GM23338 (cell line): ENCODE measurements at places on chromosomes 13 and 19.

DNA sequence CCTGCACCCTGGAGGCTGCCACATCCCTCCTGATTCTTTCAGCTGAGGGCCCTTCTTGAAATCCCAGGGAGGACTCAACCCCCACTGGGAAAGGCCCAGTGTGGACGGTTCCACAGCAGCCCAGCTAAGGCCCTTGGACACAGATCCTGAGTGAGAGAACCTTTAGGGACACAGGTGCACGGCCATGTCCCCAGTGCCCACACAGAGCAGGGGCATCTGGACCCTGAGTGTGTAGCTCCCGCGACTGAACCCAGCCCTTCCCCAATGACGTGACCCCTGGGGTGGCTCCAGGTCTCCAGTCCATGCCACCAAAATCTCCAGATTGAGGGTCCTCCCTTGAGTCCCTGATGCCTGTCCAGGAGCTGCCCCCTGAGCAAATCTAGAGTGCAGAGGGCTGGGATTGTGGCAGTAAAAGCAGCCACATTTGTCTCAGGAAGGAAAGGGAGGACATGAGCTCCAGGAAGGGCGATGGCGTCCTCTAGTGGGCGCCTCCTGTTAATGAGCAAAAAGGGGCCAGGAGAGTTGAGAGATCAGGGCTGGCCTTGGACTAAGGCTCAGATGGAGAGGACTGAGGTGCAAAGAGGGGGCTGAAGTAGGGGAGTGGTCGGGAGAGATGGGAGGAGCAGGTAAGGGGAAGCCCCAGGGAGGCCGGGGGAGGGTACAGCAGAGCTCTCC, 6.9 kb upstream of the CEACAM5 start:
- H3K27me3 ChIP-seq: no peaks in the 10 kb centered on the region
- no peaks in the 10 kb centered on the region for H3K4me1 ChIP-seq
- DNase-seq: peak; percentile 87
- H3K27ac ChIP-seq: no peak overlapping the region

- H3K4me3 ChIP-seq: no peak overlapping the region
- H3K36me3 ChIP-seq: no peaks in the 10 kb centered on the region
- H3K27me3 ChIP-seq: no peaks in the 10 kb centered on the region
- peak; percentile 87 for DNase-seq
- H3K4me1 ChIP-seq: no peaks in the 10 kb centered on the region
- no peak overlapping the region for H3K27ac ChIP-seq
Measured at GRCh38 chr13:36858290-36858689, 39.3 kb downstream of the RFXAP start.

GRCh38 chr19:41920882-41921576, 7.2 kb downstream of the ERFL start:
- H3K4me3 ChIP-seq: peak overlapping the region; percentile 39
- H3K4me1 ChIP-seq: peaks cover 4% of the 10 kb centered on the region; the same call in 1 of the 2 replicates
- DNase-seq: no peak
- H3K36me3 ChIP-seq: no peaks in the 10 kb centered on the region
- H3K27ac ChIP-seq: no peak overlapping the region
- H3K27me3 ChIP-seq: peaks cover 98% of the 10 kb centered on the region

DNA sequence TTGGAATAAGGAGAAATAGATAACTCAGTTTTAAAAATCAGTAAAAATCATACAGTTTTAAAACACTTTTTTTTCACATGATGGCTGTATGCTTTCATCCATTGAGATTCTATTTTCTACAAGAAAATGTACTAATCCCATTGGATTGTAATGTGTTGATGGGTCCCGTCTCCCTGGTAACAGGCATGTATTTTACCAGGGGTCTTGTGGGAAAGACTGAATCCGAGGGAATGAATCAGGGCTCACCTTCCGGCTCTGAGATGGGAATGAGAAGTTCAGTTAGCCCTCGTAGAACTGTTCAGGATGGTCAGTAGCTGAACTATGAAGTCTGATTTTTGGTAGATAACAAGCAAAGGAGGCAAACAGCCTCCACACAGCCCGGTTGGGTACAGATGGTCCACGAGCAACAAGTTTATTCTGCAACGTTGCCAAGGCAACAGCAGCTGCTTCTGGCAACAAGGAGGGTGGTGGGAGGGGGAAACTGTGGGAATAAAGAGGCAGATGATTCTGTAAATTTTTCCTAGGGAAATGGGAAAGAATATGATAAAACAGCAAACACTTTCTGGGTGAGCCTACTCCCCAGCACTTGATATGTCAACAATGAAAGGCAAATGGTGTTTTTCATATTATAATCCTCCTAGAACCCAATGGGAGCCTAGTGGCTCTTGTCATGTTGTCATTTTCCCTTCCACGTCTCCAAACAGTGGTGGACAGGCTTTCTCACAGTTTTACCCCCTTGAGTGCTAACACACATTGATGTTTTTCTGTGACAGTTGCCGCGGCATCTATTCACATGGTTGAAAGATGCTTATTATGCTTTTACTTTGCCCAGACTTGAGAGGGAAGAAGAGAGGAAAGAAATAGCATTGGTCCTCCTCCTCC, 12.4 kb upstream of the SIAH3 start:
- no peak overlapping the region for H3K27ac ChIP-seq
- H3K4me3 ChIP-seq: no peak overlapping the region
- H3K36me3 ChIP-seq: no peaks in the 10 kb centered on the region
- H3K27me3 ChIP-seq: no peaks in the 10 kb centered on the region

DNA sequence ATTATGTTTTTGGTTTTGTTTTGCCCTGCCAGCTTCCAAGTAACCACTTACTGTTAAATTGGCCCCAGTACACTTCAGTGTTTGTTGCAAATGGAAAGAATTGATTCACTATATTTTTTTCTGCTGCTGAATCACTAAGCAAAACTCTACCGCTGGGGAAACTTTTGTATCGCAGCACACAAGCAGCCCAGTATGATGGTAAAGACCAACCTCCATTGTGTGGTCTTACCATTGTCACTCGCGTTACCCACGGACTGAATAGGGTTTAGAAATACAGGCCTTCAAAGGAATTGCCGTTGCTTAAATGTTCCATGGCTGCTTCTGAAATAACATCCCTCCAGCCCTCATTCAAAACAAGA, 7.9 kb downstream of the SPATA13 start:
- no peaks in the 10 kb centered on the region for H3K27me3 ChIP-seq
- no peak overlapping the region for H3K27ac ChIP-seq
- no peak for DNase-seq
- H3K4me1 ChIP-seq: peaks cover 13% of the 10 kb centered on the region
- H3K4me3 ChIP-seq: no peak overlapping the region

GRCh38 chr13:43269037-43269481, 245.7 kb downstream of the DNAJC15 start:
- no peaks in the 10 kb centered on the region for H3K36me3 ChIP-seq
- H3K4me3 ChIP-seq: no peak overlapping the region
- no peaks in the 10 kb centered on the region for H3K4me1 ChIP-seq
- H3K27me3 ChIP-seq: no peaks in the 10 kb centered on the region
- no peak overlapping the region for H3K27ac ChIP-seq
- no peak for DNase-seq

DNA sequence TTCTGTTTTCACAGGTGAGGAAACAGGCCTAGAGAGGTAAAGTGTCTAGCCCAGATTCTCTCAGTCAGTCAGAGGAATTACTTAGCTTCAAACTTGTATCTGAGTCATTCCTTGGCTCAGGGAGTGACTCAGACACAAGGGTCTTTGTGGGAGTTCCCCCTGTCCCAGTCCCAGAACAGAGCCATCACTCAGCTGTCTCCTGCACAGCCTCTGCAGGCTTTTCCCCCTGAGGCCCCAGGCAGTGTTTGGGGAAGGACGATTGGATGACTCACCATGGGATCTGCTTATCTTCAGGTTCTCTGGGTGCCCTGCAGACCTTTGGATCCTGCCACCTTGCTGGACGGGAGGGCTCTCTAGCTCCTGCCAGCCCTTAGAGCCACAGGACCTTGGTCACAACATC, 13.2 kb downstream of the ZNF793 start:
- H3K27ac ChIP-seq: no peak overlapping the region
- H3K36me3 ChIP-seq: peaks cover 22% of the 10 kb centered on the region; the same call in 1 of the 2 replicates
- H3K4me3 ChIP-seq: no peak overlapping the region
- no peak for DNase-seq
- no peaks in the 10 kb centered on the region for H3K4me1 ChIP-seq

GRCh38 chr19:55253842-55254624, 4.8 kb downstream of the PPP6R1 start:
- H3K27ac ChIP-seq: peak overlapping the region; percentile 68; the same call in 1 of the 2 replicates
- peaks cover 19% of the 10 kb centered on the region for H3K4me1 ChIP-seq
- no peaks in the 10 kb centered on the region for H3K27me3 ChIP-seq
- peak; percentile 28 for DNase-seq
- no peaks in the 10 kb centered on the region for H3K36me3 ChIP-seq

DNA sequence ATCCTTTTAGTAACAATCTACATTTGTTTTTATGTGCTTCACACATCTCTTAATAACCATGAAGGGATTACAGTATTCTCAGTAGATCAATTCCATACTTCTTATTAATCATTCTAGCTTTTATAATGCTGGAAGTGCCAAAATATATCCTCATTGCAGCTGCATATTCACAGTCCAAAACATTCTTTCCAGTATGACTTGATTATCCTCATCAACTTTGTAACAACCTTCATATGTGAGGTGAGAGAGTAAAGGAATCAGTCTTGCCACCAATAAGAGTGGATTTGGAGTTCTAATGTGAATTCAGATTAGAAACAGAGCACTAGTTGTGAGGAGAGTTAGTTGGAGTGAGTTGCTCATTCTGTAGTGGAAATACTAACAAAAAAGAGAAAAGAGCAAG, 208.0 kb upstream of the SPRY2 start:
- H3K27ac ChIP-seq: no peak overlapping the region
- DNase-seq: no peak
- no peaks in the 10 kb centered on the region for H3K36me3 ChIP-seq
- H3K4me1 ChIP-seq: peaks cover 8% of the 10 kb centered on the region; the same call in 1 of the 2 replicates
- no peaks in the 10 kb centered on the region for H3K27me3 ChIP-seq
- H3K4me3 ChIP-seq: no peak overlapping the region

DNA sequence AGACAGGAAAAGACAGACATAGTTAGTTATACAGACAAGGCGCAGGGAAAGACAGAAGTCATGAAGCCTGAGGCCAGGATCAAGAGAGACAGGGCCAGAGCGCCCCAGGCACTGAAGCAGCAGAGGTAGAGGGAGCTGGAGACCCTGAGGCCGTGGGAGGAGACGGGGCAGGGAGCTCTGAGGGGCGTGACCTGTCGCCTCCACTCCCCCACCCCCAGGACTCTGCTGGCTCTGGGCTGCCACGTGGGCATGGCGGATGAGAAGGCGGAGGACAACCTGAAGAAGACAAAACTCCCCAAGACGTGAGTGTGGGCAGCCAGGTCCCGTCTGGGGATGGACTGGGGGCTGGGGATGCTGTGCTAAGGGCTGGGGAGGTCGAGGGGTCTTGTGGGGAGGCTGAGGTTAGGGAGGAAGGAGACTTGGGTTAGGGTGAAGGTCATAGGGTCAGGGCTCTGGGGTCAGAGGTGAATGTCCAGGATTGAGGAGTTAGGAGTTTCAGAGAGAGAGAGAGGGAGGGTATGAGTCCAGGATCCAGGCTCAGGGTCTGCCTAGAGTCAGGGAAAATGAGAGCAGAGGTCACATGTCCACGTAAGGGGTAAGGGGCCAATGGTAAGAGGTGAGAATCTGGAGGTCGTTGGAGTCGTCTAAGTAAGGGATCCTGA, 31.1 kb downstream of the RYR1 start:
- H3K27ac ChIP-seq: no peak overlapping the region
- no peaks in the 10 kb centered on the region for H3K4me1 ChIP-seq
- H3K36me3 ChIP-seq: peaks cover 30% of the 10 kb centered on the region
- H3K4me3 ChIP-seq: no peak overlapping the region
- DNase-seq: no peak
- no peaks in the 10 kb centered on the region for H3K27me3 ChIP-seq

GRCh38 chr13:62320129-62321108, 904.8 kb upstream of the PCDH20 start:
- H3K36me3 ChIP-seq: no peaks in the 10 kb centered on the region
- peak; percentile 63 for DNase-seq
- no peaks in the 10 kb centered on the region for H3K27me3 ChIP-seq
- H3K27ac ChIP-seq: no peak overlapping the region
- no peaks in the 10 kb centered on the region for H3K4me1 ChIP-seq

- H3K27ac ChIP-seq: no peak overlapping the region
- H3K27me3 ChIP-seq: no peaks in the 10 kb centered on the region
- peak; percentile 52 for DNase-seq
- H3K36me3 ChIP-seq: no peaks in the 10 kb centered on the region; the same call in 1 of the 2 replicates
- peaks cover 11% of the 10 kb centered on the region; the same call in 1 of the 2 replicates for H3K4me1 ChIP-seq
- H3K4me3 ChIP-seq: no peak overlapping the region; the same call in 1 of the 2 replicates
Measured at GRCh38 chr19:30178721-30179402, 193.3 kb upstream of the ZNF536 start.

- no peak overlapping the region for H3K27ac ChIP-seq
- no peaks in the 10 kb centered on the region for H3K4me1 ChIP-seq
- no peaks in the 10 kb centered on the region for H3K27me3 ChIP-seq
- H3K36me3 ChIP-seq: no peaks in the 10 kb centered on the region
Measured at GRCh38 chr13:107097916-107098315, 530.0 kb upstream of the ARGLU1 start.

DNA sequence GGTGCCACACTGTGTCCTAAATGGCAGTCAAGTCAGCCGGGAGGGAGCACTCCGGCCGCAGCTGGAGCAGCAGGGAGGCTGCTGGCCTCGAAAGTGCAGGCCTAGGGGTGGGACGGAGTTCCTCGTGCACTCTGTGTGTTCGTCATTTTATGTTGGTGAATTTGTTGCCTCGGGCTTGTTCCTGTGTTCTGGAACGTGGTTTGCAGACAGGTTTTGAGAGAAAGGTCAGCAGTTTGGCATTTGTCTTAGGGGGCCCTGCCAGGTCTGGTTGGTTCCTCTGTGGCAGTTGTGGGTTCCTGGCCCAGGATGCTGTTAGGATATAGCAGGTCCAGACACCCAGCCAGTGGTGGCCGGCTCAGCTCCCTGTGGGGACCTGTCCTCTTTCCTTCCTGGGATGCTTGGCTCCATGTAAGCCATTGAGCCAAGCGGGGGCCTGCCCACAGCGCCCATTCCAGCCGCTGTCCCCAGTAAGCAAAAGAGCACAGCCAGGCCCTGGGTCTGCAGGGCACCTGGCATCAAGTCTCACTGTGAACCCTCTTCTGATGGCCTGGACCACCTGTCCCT, 30.0 kb downstream of the MPHOSPH8 start:
- H3K27me3 ChIP-seq: no peaks in the 10 kb centered on the region
- peaks cover 19% of the 10 kb centered on the region for H3K36me3 ChIP-seq
- DNase-seq: no peak
- no peaks in the 10 kb centered on the region for H3K4me1 ChIP-seq

- H3K27ac ChIP-seq: no peak overlapping the region
- H3K4me1 ChIP-seq: no peaks in the 10 kb centered on the region
- no peak overlapping the region for H3K4me3 ChIP-seq
- H3K36me3 ChIP-seq: peaks cover 22% of the 10 kb centered on the region
Measured at GRCh38 chr13:49132479-49133002, 87.6 kb upstream of the MLNR start.

GRCh38 chr19:3140667-3141038, 4.8 kb downstream of the GNA15 start:
- H3K27ac ChIP-seq: no peak overlapping the region
- no peaks in the 10 kb centered on the region for H3K27me3 ChIP-seq
- H3K4me3 ChIP-seq: no peak overlapping the region
- no peak for DNase-seq

- H3K27me3 ChIP-seq: no peaks in the 10 kb centered on the region
- DNase-seq: no peak
- H3K4me3 ChIP-seq: no peak overlapping the region
- no peaks in the 10 kb centered on the region for H3K36me3 ChIP-seq
- peaks cover 34% of the 10 kb centered on the region for H3K4me1 ChIP-seq
- H3K27ac ChIP-seq: peak overlapping the region; percentile 84
Measured at GRCh38 chr19:46977548-46977947, 42.1 kb upstream of the NPAS1 start.

GRCh38 chr13:90640976-90641375, 706.5 kb upstream of the MIR17HG start:
- no peak overlapping the region for H3K4me3 ChIP-seq
- no peaks in the 10 kb centered on the region; the same call in 1 of the 2 replicates for H3K36me3 ChIP-seq

- no peaks in the 10 kb centered on the region for H3K36me3 ChIP-seq
- no peak overlapping the region for H3K27ac ChIP-seq
- 0 out of 2 replicates have a peak, but pooled peaks cover 13% of the 10 kb centered on the region for H3K4me1 ChIP-seq
- DNase-seq: no peak
- H3K27me3 ChIP-seq: no peaks in the 10 kb centered on the region
Measured at GRCh38 chr13:110396476-110396875, 89.4 kb downstream of the COL4A2 start.
